ENCODE measurements at places on chromosomes 13 and 19. TPM values are rescaled to one million over a fixed set of nuclear protein-coding genes. Genes with fewer than 3 reads are reported as not detected.

RFC3 gene
- 9.8 TPM for polyA plus RNA-seq

GRCh38 chr13:105827111-105827809 lies 708.2 kb downstream of the EFNB2 start:
- DNase-seq, result no peak

GRCh38 chr19:10142701-10143375 lies 23.1 kb upstream of the EIF3G start:
- no peak for DNase-seq

DNA sequence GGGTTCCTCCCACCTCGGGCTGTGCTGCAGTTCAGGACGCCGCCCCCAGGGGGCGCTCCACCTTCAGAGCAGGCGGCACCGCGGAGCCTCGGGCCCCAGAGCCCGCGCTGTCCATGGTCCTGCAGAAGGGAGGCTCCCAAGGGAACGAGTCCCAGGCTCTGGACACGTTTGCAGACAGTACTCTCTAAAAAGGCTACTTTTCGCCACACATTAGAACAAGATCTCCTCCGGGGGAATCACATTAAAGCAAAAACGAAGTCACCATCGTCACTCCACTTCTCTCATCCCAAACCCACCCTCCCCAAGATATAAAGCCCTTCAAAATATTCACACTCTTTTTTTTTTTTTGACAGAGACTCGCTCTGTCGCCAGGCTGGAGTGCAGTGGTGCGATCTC lies 4.6 kb upstream of the SIGLEC10 start:
- DNase-seq, result peak; percentile 59

DNA sequence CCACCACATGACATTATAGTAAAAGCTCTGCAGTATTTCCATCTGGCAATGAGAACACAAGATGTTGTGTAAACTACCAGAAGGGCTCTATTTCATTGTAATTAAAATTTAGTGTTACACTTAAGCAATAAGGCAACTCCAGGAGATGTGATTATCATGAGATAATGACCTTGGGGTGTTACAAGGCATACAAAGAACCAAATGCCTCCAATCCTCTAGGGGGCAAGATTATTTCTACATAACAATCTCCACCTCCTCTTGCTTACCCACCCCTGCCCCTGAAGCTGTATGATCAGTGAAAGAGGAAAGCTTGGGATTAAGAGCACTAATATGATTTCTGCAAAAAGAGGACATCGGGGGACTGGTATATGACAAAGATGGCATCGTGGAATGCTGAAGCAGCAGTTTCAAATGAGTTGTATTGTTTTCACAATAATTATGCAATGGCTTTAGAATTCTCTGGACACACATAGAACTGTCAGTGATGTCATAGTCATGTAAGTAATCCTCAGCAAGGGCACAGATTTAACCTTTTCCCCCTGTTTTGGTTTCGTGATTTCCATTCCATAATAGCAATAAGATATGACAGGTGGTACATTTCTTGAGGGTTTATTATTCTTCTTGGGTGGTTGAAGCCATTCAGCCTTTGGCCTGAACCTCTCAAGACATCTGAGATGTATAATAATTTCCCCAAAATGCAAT lies 295.3 kb downstream of the MZT1 start:
- no peak for DNase-seq

GRCh38 chr13:95317039-95317989 lies 16.1 kb upstream of the ABCC4 start:
- DNase-seq, result no peak

- DNase-seq, result no peak
Observed at GRCh38 chr13:50227361-50227760, 212.1 kb downstream of the KCNRG start.

All from IMR-90 (cell line).